ENCODE measurements at places on chromosomes 13 and 19.
A peak's percentile ranks its signal among the peaks of the same experiment; 100 is the strongest.

DNA sequence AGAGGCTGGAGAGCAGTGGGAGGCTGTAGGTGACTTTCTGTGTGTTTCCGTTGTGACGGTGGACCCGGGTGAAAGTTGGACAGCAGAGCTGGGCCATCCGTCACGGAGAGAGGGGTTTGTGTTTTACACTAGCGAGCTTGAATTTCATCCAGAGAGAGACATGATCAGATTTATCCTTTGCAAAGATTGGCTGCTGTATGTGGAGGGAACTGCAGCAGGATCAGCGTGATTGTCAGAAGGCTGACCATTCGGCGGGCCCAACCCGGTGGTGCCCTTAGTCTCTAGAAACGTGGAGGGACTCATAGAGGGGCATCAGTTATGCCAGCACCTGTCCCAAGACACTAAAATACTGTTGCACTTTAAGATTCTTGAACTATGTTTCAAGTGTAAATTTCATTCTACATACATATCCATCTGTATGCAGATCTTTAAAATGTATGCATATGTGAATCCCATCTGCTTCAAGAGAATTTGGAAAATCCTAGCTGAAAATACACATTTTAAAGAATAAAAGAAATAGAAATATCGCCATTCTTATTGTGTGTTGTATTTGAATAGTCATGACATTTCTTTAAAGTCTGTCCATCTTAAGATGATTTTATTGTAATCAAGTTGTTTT, 7.0 kb downstream of the FAM124A start:
- DNase-seq: no peak

DNA sequence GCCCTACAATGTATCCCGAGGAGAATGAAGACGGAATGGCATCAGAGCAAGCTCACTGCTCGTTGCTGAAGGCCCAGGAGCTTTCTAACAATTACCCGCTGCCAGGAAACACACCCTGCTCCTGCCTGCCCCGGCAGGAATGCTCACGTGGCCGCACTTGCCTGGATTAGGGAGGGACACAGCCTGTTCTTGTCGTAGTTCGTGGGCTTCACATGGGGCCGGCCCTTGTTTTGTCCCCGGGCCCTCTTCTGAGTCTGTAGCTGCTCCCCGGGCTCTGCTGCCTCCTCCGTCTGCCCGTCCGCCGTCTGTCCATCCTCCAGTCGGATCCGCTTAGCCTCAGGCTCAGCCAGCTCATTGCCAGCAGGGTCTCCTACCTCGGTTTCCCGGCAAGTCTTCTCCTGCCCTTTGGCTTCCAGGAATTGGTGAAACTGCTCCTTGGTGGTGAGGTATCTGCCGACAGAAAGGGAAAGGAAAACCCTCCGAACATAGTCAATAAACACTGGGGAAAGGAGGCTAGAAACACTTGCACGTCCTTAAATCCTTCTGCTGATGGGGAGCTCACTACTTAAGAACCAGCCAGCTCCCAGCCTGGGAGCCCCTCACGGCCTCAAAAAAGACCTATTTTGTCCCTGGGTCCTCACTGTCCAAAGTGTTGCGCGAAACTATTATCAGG, 941 bp downstream of the DUS3L start:
- no peak for DNase-seq

DNA sequence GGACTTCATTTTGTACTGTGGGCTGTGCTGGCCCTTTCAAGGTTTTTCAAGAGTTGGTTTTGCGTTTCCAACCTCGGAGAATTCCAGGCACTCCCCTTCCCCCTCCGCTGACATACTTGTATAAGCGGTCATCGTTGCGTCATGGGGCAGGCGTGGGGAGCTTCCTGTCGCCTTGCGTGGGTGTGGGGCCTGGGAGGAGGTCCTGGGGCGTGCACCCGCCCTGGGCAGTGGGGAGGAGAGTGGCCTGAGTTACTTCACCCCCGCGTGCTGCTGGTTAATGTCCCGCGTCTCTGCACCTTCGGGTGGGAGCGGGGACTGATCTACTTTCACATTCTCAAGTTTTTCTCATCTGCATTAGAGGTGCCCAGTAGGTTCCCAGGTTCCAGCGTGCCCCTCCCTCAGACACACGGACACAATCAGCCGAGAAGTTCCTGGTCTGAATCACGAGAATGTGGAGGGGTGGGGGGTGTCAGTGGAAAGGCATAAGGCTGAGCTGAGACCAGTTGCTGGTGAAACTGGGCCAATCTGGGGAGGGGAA, 4.1 kb downstream of the IER2 start:
- peak; percentile 71 for DNase-seq

- no peak for DNase-seq
These were observed 8.1 kb upstream of the FXYD3 start for GRCh38 chr19:35107545-35107944.

DNA sequence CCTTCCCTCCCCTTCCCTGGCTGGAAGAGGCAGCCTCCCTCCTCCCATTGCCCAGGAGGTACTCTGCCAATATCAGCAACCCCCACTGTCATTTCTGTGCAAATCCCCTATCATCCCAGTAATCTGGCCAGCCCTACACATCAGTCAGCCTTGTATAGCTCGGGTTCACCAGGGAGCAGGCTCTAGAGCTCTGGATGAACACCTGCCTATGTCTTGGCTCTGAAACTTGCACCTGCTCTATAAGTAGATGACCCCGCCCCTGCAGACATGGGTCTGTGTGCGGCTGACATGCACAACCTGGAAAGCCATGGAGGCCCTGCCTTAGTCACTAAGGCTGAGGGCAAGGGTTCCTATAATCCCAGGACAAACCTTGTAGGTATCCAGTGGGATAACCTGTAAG, 1042.9 kb downstream of the UQCRFS1 start:
- no peak for DNase-seq

DNA sequence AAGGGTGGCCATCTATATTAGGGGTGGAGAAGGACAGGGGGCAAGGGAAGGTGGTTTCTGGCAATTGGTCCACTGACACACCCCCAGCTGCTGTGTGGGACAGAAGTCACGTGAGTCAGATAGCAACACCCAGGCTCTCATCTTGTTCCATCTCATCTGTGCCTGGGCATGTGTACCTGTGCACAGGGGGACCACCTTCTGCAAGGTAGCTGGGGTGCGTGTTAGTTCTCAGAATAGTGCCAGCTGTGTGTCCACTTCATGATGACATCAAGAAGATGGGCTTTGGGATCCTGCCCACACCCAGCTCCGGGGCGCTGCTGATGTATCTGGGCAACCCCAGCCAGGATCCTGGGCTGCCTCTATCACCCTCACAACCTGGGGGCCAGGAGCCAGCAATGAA, 38.6 kb downstream of the COL4A2 start:
- DNase-seq: no peak

DNA sequence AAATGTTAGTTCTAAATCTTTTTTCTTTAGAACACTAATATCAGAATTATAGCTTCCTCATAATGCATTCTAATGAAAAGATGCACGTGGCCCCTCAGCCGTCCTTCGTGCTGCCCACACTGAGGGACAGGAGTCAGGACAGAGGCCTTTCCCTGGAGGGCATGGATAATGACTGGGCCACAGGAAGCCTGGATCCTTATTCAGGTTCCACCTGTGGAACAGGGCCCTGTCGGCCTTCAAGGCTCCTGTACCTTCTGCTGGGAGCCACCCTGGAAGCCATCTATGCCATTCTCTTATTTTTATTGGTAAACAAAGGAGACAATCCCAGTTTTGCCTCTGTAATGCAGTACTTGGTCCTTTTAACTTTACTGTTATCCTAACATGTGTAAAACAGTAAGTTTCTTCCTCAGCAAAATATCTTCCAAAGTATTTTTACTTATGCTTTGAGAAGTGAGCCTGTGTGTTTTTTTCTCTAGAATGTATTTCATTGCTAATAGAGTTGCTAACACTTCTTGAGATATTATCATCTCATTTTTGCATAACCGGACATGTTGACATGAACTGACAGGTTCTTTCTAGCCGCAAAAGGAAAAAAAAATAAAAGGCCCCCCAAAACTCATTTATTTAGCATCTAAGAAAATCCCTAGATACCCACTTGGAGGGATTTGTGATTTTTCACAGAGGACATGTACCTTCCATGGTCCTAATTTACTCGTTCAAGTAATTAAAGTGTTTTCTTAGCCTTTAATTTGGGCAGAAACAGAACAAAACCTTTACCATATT, 6.0 kb downstream of the GPR183 start:
- DNase-seq: no peak

DNA sequence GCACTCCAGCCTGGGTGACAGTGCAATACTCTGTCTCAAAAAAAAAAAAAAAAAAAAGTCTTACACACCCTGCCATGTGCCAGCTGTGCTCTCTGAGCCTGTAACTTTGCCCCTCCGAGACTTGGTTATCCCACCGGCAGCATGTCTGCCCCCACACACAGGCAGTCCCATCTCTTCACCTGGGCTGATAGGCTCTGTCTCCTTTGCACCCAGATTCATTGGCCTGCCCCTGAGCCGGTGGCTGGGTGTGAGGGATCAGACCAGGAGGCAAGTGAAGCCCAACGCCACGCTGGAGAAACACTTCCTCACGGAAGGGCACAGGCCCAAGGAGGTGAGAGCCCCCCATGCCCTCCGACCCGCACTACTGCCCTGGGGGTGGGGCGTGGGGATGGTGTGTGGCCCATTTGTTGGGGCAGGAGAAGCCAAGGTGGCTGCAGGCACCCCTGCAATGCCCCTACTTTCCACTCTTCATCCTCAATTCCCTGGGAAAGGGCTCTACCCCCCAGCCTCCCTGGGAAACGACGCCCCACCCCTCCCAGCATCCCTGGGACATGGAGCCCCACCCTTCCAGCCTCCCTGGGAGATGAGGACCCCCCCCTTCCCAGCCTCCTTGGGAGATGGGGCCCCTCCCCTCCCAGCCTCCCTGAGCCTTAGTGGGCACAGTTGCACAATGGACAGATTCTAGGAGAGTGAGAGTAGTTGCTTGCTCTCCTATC, 45.3 kb downstream of the CERS4 start:
- no peak for DNase-seq

DNA sequence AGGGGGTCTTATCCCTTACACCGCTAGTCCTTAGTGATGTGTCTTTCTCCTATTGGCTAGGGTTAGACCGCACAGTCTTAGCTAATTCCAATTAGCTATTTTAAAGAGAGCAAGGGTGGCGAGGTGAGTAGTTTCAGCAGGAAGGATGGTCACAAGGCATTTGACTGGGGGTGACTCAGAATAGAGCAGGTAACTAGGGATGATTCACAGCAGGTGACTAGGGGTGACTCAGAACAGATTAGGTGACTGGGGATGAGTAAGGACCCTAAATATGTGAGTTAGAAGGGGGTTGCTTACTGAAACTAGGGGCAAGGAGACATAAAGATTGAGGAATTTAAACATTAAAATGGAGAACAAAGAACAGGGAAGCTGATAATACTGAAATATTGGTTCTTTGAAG, 64.3 kb downstream of the ZNF66 start:
- no peak for DNase-seq

GRCh38 chr13:34246511-34246910, 428.6 kb downstream of the RFC3 start:
- no peak for DNase-seq

DNA sequence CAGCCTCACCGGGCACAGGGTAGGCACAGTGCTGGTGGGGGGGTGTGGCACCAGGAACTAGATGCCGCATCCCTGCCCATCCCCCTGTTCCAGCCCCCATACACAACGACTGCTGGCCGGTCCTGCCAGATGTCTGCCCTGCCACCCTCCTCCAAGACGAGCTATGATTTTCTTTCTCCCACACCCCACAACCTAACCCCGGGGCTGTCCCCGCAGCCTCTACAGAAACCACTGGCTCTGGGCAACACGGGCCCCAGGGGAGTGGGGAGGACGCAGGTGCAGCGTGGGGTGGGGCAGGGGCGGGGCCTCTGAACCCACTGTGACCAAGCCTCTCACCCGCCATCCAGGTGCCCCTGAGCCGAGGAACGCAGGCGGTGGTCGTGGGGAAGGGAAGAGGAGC, 15.5 kb downstream of the PGLS start:
- no peak for DNase-seq

DNA sequence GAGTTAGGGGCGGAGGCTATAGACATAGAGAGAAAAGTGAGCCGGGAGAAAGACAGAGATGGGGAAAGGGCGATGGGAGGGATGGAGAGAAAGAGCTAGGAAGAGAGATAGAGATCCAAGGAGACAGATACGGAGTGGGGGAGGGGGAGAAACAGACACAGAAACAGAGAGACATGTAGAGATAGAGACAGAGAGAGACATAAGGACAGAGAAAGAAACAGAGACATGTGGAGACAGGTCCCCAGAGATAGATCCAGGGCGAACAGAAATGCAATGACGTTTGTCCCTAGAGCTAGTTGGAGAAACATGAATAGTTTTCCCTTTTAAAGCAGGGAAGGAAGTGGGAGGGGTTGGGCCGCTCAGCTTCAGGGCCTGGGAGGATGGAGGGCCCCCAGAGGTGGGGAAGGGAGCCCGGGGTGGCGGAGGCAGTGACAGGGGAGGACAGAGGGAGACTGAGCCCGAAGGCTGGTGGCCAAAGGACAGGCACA, 4.6 kb downstream of the PPP1R14A start:
- no peak for DNase-seq

GRCh38 chr13:84393981-84394625, 511.8 kb upstream of the SLITRK1 start:
- no peak for DNase-seq

DNA sequence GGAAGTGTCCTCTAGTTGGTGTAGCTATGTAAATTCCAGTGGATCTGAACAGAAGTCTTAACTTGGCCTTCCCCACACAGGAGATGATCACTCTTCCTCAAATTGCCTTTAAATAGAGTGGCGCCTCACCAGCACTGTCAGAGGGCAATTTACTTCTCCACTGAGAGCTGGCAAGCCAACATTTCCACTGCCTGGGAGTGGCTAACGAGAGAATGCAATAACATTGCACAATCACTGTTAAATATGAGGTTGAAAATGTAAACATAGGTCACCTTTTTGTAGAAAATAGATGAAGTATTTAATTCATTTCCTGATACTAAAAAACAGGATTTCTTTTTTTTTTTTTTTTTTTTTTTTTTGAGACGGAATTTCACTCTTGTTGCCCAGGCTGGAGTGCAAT, 55.4 kb upstream of the UBL3 start:
- no peak for DNase-seq

- no peak for DNase-seq
These were observed 8.2 kb downstream of the LONP1 start for GRCh38 chr19:5711713-5712161.
